Activated naive CD4-positive, alpha-beta T cell treated with anti-CD3 and anti-CD28 coated beads, Interleukin-2, amount 50 U/mL, for 16 hours (primary cell): ENCODE measurements at places on chromosomes 16 and 17.

- no peak for DNase-seq
Observed at GRCh38 chr16:12010388-12011251, 34.1 kb downstream of the SNX29 start.

- DNase-seq = no peak
Observed at GRCh38 chr17:32894245-32894644, 17.3 kb upstream of the MYO1D start.

DNA sequence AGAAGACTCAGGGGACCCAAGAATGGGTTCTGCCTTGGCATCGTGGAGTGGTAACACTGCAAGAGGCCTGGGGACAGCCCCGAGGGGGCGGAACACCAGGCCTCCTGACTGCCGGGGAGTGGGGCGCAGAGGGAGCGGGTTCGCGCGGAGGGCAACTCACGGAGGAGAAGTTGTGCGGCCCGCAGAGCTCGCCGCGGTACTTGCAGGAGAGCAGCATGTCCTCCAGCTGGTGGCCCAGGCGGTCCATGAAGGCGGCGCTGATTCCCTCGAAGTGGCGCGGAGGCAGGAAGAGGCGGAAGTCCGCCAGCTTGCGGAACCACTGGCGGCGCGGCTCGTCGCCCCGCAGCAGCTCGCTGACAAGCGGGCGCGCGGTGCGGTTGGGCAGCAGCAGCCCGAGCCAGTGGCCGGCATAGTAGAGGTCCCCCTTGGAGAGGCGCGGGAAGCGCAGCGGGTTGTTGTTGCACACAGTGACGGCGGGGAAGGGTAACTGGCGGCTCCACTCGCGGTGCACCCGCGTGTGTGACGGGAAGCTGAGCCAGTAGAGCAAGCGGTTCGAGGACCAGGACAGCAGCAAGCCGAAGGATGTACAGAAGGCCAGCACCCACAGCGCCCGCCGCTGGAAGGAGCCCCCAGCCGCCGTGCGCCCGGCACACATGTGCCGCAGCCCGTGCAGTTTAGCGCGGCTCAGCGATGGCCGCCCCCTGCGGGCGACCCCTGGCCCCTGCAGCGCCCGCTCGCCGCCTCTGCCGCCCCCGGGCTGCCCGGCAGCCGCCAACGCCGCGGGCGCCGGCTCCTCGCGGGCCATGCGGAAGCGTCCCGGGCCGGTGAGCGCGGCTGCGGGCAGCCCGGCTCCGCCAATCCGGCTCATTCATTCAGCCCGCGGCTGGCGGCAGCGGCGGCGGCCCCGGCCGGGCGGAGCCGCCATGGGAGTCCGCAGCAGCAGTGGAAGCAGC, 1.6 kb downstream of the ASIC2 start:
- DNase-seq = no peak

- DNase-seq = no peak
Observed at GRCh38 chr17:21003007-21003621, 39.7 kb downstream of the USP22 start.

DNA sequence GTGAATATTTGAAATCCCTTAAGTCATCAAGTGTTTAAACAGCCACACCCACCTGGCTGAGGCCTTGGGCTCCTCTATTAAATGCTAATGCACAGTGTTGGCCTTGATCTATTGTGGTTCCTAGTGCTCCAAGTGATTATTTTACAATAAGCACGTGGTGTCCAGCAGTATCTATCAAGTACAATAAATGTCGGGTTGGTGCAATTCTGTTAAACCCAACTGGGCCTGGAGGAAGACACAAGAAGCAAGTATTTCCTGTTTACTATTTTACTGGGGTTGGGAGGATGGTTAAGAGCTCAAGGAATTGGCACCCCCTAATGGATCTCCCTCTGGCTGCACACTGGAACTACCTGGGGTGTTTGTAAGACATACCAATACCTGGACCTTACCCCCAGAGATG, 72.1 kb upstream of the HNF1B start:
- no peak for DNase-seq

DNA sequence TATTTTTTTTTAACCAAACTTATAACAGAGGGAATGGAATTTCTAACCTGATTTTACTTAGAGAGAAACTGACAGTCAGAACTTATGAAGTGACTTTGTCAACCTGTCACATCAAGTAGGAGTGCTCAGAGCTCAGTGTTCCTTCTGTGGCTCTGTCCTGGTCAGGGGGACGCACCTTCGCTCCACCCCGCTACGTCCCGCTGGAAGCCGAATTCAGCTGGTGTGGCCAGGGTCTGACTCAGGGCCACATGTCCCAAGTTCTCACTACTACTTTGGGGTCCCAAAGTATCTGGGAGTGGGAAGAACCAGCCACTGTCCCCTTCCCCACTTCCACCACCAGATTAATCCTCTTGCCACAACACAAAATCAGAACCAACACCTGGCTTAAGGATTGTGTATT, 51.4 kb downstream of the C16orf78 start:
- DNase-seq = no peak

GRCh38 chr17:30113213-30113612, 3.4 kb upstream of the NSRP1 start:
- DNase-seq = no peak

DNA sequence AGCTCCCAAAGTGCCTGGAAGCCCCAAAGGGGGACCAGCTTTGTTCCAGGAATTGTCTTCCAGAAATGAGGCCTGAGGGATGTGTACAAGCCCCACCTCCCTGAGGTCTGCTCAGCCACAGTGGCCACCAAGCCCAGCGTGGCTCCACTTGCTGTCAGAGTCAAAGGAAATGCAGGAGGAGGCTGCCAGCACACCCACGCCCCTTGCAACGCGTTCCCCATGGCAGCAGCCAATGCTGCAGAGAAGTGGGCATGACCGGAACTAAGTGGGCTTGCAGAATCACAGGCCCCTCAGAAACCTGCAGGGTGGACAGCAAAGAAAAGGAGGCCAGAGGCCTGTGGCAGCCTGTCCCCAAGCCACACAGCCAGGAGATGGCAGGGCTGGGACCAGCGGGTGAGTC, 320.8 kb downstream of the FOXL1 start:
- no peak for DNase-seq

DNA sequence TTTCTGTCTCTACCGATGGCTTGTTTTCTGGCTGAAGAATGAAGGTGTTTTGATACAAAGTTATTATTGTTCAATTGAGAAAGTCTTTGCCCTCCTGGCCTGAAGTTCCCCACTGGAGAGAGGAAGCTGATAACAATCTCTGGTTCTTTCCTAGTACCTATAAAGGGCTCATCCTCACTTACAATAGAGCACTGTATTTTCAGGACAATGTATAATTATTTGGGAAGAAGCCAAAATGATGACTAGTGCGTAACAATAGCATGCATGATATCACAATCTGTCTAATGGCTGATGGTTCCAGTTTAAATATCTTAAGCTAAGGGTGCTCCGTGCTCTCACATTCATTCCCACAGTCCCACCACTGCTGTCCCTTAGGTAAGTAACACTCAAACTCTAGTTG, 230.7 kb downstream of the IRX3 start:
- no peak for DNase-seq

DNA sequence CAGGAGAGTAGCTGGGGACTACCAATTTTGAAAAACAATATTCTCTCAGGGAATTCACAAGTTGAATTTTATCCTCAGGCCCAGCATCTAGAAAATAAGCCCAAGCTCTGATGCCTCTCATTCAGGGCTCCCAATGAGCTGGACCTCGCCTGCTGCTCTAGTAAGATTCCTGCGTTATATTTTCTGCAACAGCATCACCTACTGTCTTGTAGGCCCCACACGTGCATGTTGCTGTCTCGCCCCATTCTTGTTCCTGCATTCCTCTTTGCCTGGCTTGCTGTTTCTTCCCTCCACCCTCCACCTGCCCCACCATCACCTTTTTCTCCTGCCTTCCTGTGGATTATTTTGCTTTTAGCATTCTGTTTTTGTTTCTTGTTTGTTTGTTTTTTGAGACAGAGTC, 8.3 kb upstream of the ST6GALNAC2 start:
- DNase-seq = no peak

GRCh38 chr17:49487183-49487582, 7.9 kb upstream of the NGFR start:
- no peak for DNase-seq

- DNase-seq = no peak
Observed at GRCh38 chr16:31664683-31665482, 137.2 kb downstream of the AHSP start.

- no peak for DNase-seq
Observed at GRCh38 chr17:61583242-61583641, 7.8 kb downstream of the NACA2 start.

DNA sequence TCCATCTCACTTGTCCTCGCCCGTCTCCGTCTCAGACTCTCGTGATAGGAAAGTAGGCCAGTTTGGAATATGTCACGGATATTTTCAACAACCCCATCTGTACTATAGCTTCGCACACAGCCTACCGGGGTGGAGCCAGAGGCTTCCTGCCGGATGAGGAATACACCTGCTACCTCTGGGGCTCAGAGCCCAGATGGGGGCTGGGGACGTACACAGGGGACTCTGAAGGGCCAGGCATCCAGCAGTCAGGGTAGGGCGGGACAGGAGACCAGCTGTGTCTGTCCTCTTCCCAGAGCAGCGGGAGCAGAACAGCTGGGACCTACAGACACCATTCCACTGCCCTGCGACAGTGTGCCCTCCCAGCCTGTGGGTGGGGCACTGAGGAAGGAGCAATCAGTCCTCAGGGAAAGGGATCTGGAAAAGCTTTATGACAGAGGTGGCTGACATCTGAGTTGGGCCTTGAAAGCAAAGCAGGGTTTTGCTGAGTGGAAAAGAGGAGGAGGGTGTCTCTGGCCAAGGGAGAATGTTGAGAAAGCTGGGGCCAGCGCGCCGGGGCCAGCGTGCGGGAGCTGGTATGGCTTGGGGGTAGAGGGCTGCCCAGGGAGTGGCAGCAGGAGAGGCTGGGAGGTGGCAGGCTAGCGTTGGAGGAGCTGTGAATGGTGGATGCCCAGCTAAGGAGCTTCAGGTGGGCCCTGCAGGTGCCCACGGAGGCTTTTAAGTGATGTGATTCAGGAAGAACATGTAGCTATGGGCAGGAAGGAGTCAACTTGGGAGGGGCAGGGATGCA, 11.5 kb upstream of the SRCIN1 start:
- DNase-seq = no peak

GRCh38 chr16:14109077-14109775, 38.1 kb downstream of the MRTFB start:
- no peak for DNase-seq

DNA sequence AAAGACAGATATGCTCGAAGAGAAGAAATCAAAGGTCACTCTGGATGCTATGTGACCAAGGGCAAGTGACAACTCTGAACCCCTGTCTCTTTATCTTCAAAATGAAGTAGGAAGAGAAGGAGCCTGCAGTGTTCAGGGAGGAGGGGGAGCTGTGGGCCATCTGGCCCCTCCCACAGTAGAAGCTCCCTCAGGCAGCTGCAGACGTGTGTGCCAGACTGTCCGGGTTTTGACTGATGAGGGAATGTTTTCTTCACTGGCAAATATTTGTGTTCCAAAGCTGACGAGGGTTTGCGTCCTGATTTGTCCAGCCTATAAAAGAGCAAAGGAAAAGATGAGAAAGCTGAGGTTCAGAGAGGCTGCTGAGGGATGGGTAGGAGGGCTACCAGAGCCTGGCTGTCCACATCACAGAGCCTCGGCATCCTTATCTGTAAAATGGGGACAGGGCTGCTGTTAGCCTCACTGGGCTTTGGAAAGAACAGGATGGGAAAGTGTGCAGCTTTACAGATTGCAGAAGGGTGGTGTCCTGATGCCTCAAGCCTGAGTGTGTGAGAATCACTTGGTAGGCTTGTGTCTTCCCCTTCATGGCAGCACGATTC, 1.8 kb upstream of the GINS2 start:
- no peak for DNase-seq

DNA sequence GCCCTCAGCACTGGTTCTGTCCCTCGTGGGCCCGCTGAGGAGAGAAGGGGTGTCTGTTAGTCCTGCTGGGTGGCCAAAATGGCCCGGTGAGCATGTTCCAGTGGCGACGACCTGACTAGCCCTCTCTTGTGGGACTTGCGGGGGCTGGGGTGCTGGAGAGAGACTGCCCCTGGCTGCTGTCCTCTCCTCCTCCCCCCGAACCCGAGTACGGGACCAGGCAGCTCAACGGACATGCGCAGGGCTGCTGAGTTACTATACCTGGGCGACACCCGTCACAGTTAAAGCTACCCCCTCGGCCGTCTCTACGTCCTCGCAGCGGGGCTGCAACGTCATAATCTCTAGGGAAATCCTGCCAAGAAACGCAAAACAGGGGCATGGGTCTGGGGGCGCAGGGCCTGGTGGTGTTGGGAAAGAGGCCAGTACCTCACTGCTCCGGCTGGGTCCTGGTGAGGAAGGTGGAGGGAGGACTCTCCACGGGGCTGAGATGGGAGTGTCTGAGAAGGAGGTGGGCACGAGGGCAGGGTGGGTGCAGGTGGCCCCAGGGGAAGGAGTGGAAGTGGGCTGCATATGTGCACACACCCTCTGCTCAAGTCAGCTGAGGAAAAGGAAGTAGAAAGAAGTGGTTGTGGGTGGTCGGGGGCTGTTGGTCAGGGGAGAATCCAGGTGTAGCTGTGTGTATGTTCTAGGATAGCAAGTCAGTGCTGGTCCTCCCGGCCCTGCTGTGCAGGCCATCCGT, 13.4 kb downstream of the FLOT2 start:
- no peak for DNase-seq

DNA sequence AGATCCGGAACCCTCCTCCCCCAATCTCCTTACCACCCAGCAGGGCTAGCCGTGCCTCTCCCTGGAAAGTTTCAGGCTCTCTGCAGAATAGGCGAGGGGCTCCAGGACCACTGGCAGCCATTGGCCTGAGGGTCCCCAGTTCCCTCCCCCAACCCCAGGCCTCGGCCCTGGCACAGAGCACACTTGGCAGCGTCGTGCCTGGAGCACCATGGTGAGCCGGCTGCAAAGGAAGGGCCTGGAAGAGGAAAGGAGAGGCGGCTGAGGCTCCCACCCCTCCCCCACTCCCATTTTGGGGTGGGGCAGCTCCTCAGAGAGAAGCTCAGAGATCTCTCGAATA, 369 bp upstream of the BTBD17 start:
- DNase-seq = no peak

GRCh38 chr17:28194382-28194781, 124.6 kb upstream of the TMEM97 start:
- DNase-seq = no peak

DNA sequence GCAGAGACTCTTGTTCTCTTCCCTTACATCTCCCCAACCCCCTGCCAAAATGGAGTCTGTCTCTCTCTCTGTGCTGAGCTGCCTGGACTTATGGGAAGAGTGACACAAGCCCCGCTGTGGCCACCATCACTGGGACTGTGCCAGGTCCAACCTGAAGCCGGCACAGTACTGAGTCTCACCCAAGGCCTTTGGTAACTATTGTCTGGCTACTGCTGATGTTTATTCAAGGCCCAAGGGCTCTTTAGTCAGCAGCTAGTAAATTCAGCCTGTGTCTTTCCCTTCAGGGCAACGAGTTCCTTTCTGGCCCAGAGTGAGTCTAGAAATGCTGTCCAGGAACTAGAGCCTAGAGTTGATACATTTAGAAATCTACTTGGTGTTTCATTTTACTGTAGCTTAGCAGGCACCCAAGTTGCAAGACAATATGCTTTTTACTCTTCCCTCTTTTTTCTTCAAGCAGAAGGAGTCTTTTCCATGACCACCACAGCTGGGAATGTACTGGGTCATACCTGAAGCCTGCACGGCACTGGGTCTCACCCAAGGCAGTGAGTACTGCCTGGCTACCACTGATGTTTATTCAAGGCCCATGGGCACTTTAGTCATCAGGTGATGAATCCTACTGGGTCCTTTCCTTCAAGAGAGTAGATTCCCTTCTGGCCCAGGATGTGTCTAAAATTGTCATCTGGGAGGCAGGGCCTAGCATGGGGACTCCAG, 17.7 kb downstream of the EFCAB5 start:
- no peak for DNase-seq
